ENCODE measurements at places on chromosomes 3 and 15. TPM values are rescaled to one million over a fixed set of nuclear protein-coding genes. Genes with fewer than 3 reads are reported as not detected.

DNA sequence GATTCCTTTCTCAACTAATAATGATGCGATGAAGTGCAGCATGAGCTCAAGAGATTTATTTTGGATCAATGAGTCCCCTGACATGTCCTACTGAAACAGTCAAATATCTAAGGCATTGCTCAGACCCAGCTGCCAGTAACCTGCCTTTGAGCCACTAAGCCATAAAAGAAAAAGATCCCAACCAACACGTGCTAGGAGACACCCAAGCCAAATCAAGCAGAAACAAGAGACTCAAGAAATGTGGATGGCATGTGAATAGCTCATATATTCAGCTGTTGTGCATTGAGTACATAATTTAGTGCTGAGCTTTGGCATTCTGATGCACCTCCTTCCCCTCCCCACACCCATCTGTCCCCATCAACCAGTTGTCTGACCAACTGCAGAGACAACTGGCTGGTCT is 29.2 kb downstream of the GJD2 start:
- peaks cover 29% of the 10 kb centered on the region for H3K27me3 ChIP-seq
- H3K4me1 ChIP-seq, result no peaks in the 10 kb centered on the region
- no peaks in the 10 kb centered on the region for H3K36me3 ChIP-seq
- no peak overlapping the region for H3K4me3 ChIP-seq
- H3K27ac ChIP-seq, result no peak overlapping the region

GRCh38 chr3:125054449-125055329 is 1.1 kb downstream of the HEG1 start:
- peaks cover 6% of the 10 kb centered on the region for H3K36me3 ChIP-seq
- H3K27me3 ChIP-seq, result no peaks in the 10 kb centered on the region
- H3K4me3 ChIP-seq, result peak overlapping the region; percentile 78
- peak overlapping the region; percentile 77 for H3K27ac ChIP-seq

GRCh38 chr3:141100531-141101320 is 49.6 kb downstream of the SPSB4 start:
- no peak for DNase-seq
- no peaks in the 10 kb centered on the region for H3K36me3 ChIP-seq
- no peaks in the 10 kb centered on the region for H3K4me1 ChIP-seq

The SST gene
- total RNA-seq, result not detected

GRCh38 chr3:13111873-13112520 is 38.8 kb upstream of the IQSEC1 start:
- H3K36me3 ChIP-seq, result no peaks in the 10 kb centered on the region
- H3K27me3 ChIP-seq, result no peaks in the 10 kb centered on the region
- H3K4me1 ChIP-seq, result peaks cover 9% of the 10 kb centered on the region

- no peaks in the 10 kb centered on the region for H3K36me3 ChIP-seq
- H3K27me3 ChIP-seq, result no peaks in the 10 kb centered on the region
- H3K4me3 ChIP-seq, result no peak overlapping the region
Measured at GRCh38 chr3:166390303-166390702, 553.1 kb upstream of the BCHE start.

The ITPKA gene
- total RNA-seq, result 6.1 TPM

DNA sequence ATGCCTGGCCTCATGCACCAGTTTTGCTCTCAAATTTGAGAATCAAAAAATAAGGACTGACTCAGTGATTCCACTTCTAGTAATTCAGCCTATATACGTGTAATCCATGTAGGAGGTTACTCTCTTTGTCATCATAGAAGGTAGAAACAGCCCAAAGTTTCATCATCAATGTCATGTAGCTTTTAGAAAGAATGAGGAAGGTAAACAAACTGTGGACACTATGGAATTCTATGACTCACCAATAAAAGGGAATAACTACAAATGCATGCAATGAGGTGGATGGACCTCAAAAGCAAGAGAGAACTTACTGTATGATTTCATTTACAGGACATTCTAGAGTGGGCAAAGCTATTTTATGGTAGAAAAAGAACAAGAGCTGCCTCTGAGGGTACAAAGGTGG is 93.2 kb upstream of the LRIG1 start:
- H3K4me3 ChIP-seq, result no peak overlapping the region
- H3K27ac ChIP-seq, result no peak overlapping the region
- H3K4me1 ChIP-seq, result no peaks in the 10 kb centered on the region

DNA sequence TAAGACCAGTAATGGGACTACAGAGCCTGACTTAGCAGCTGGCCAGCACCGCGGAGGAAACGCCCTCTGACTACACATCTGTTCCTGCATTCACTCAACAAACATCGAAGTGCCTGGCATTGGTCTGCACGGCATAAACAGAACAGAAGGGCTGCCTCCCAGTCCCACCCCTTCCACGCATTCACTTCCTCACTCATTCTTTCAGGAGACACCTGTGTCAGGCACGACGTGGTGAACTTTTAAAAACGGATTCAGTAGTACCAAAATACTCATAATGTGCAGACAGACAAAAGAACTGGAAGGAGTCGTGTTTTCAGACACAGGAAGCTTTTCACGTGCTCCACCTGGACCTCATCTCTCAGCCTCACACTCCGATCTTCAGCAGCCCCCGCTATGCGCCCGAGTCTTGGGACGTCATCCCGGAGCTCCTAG is 123.3 kb downstream of the XXYLT1 start:
- H3K4me3 ChIP-seq, result peak overlapping the region; percentile 67
- peaks cover 7% of the 10 kb centered on the region for H3K36me3 ChIP-seq
- H3K4me1 ChIP-seq, result peaks cover 43% of the 10 kb centered on the region
- no peaks in the 10 kb centered on the region for H3K27me3 ChIP-seq
- H3K27ac ChIP-seq, result peak overlapping the region; percentile 40

GRCh38 chr3:126986001-126986400 is 3.1 kb downstream of the PLXNA1 start:
- no peaks in the 10 kb centered on the region for H3K36me3 ChIP-seq
- no peak for DNase-seq
- H3K4me3 ChIP-seq, result no peak overlapping the region
- H3K27ac ChIP-seq, result no peak overlapping the region

GRCh38 chr15:41205315-41205714 is 25.2 kb downstream of the EXD1 start:
- peaks cover 1% of the 10 kb centered on the region for H3K27me3 ChIP-seq
- H3K4me1 ChIP-seq, result no peaks in the 10 kb centered on the region
- no peak for DNase-seq
- no peak overlapping the region for H3K4me3 ChIP-seq
- H3K36me3 ChIP-seq, result no peaks in the 10 kb centered on the region
- no peak overlapping the region for H3K27ac ChIP-seq

GRCh38 chr3:96843505-96844203 is 29.3 kb downstream of the EPHA6 start:
- H3K27me3 ChIP-seq, result no peaks in the 10 kb centered on the region
- H3K4me3 ChIP-seq, result no peak overlapping the region

DNA sequence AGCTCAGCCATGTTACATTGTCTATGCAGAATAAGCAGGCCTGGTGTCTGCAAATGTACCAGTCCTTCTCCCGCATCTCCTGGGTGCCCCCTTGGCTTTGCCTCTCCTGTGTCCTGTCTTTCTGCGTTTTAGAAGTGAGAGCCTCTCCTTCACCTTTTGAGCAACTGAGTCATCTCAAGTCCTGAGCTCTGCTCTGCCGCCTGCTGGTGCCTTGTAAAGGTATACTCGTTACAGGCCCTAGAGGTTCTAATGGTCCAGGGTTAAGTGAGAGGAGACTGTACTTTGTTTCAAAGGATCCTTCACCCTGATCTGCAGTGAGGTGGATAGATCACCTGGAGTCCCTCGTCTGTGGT is 12.6 kb downstream of the GHRL start:
- DNase-seq, result peak; percentile 21
- H3K4me3 ChIP-seq, result no peak overlapping the region
- H3K27ac ChIP-seq, result no peak overlapping the region
- peaks cover 51% of the 10 kb centered on the region for H3K4me1 ChIP-seq
- no peaks in the 10 kb centered on the region for H3K27me3 ChIP-seq
- H3K36me3 ChIP-seq, result peaks cover 38% of the 10 kb centered on the region

DNA sequence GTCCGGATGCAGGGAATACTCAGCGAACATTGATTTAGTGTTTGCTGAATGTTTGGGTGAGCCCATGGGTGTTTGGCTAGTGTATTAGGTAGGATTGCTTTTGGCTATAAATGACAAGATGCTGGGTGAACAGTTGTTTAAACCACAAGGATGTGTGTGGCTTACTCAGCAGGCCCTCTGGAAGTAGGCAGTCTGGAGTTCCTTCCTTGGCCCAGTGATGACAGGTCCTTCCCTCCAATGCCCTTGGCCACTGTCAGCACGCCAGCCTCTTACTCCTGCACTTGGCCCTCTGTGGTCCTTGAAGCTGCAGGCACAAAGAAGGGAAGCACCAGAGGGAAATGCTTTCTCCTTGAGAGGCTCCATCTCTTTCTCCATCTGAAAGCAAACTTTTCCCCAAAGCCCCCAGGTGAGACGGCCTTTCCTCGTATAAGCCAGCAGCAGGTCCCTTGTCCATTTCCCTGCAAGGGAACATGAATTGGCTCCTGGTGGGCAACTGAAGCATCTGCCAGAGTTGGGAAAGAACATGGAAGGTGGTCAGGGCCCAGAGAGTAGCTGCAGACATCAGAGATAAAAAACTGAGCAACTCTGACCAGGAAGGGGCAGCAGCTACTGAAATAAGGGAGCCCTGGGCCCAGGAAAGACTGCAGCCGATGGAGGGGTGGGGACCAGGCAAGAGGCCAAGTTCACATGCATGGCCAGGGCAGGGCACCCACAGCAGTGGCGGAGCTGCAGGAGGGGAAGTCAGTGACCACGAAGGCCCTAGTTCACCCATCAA is 105.0 kb downstream of the TPRA1 start:
- H3K4me3 ChIP-seq, result no peak overlapping the region
- no peak for DNase-seq
- H3K27me3 ChIP-seq, result peaks cover 28% of the 10 kb centered on the region
- no peak overlapping the region for H3K27ac ChIP-seq
- no peaks in the 10 kb centered on the region for H3K36me3 ChIP-seq

The TTLL3 gene
- 52.4 TPM for total RNA-seq

GRCh38 chr3:27166888-27167287 is 202.3 kb downstream of the NEK10 start:
- no peak overlapping the region for H3K27ac ChIP-seq
- H3K27me3 ChIP-seq, result no peaks in the 10 kb centered on the region
- H3K4me1 ChIP-seq, result no peaks in the 10 kb centered on the region

The CD86 gene
- 0.52 TPM for total RNA-seq

The SLC2A2 gene
- total RNA-seq, result not detected

GRCh38 chr3:66153481-66154443 is 67.0 kb upstream of the SLC25A26 start:
- no peak for DNase-seq
- peaks cover 10% of the 10 kb centered on the region for H3K27me3 ChIP-seq
- no peaks in the 10 kb centered on the region for H3K4me1 ChIP-seq

- no peak overlapping the region for H3K27ac ChIP-seq
- peaks cover 6% of the 10 kb centered on the region for H3K27me3 ChIP-seq
- H3K4me1 ChIP-seq, result no peaks in the 10 kb centered on the region
Measured at GRCh38 chr3:64234571-64234970, 9.3 kb upstream of the PRICKLE2 start.

The HESX1 gene
- 0.54 TPM for total RNA-seq

- DNase-seq, result no peak
- H3K27me3 ChIP-seq, result no peaks in the 10 kb centered on the region
- H3K4me3 ChIP-seq, result no peak overlapping the region
- no peaks in the 10 kb centered on the region for H3K36me3 ChIP-seq
Measured at GRCh38 chr3:181066143-181067087, 76.9 kb upstream of the DNAJC19 start.

DNA sequence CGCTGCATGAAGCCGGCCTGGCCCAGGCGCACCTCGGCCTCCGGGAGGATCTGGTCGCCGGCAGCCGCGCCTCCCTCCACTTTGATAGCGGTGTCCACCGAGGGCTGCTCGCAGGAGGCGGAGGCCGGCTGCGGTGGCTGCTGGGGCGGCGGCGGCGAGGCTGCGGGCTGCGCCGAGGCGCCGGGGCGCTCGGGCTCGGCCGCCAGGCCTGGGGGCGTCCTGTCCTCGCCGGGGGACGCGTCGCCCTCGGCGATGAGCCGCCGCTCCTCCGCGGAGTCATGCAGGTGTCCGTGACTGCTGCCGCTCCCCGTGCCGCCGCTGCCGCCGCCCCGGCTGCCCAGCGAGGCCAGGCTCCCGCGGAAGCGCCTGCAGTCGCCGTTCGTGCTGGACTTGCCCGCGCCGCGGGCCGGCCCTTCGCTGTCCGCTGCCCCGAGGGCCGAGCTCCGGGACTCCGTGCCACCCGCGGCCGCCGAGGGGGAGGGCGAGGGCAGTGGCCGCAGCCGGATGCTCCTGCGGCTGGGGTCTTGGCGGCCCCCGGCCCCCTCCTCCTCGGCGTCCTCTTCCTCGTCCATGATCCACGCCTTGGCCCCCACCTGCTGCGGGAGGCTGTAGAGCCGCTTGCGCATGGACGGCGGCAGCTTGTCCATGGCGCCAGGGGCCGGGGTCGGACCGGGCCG is 996 bp downstream of the HCN4 start:
- H3K4me1 ChIP-seq, result no peaks in the 10 kb centered on the region
- H3K27me3 ChIP-seq, result peaks cover 45% of the 10 kb centered on the region
- DNase-seq, result no peak
- no peak overlapping the region for H3K27ac ChIP-seq

The CAMP gene
- not detected for total RNA-seq

- peaks cover 6% of the 10 kb centered on the region for H3K36me3 ChIP-seq
- no peak overlapping the region for H3K4me3 ChIP-seq
Measured at GRCh38 chr3:123076112-123076495, 9.3 kb downstream of the PDIA5 start.

The COL6A5 gene
- not detected for total RNA-seq

Data from activated CD8-positive, alpha-beta T cell treated with anti-CD3 and anti-CD28 coated beads for 36 hours (primary cell).